NCI-H146 (cell line): ENCODE measurements at places on chromosomes 6 and 20.
A peak's percentile ranks its signal among the peaks of the same experiment; 100 is the strongest.

GRCh38 chr20:12095180-12095920, 177.7 kb downstream of the BTBD3 start:
- no peak for DNase-seq

GRCh38 chr6:12836009-12836408, 119.4 kb downstream of the PHACTR1 start:
- no peak for DNase-seq

DNA sequence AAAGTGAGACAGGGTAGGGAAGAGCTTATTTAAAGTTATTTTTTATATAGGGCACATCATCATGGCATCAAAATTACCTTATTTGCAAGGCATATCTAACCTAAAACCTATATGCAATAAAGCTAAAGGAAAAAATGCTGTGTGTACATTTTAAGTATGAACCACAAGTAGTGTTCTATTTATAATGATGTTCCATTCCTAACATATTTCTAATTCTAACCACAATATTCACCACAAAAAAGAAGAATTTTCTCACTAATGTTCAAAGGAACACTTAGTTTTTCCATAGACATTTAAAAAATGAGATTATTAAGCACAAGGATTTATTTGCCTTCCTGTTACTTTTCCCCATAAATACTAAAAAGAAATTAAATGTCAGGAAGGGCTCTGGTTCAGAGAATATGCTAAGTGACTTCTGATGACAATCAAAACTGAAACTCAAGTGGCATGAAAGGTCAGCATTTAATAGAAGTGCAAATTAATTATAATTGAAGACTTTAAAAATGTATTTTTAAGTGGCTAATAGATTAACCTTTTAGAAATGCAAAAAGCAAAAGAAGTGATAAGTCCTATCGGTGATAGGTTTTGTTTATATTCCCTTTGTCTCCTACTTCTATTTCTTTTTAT, 25.1 kb downstream of the GPR63 start:
- DNase-seq, result no peak

DNA sequence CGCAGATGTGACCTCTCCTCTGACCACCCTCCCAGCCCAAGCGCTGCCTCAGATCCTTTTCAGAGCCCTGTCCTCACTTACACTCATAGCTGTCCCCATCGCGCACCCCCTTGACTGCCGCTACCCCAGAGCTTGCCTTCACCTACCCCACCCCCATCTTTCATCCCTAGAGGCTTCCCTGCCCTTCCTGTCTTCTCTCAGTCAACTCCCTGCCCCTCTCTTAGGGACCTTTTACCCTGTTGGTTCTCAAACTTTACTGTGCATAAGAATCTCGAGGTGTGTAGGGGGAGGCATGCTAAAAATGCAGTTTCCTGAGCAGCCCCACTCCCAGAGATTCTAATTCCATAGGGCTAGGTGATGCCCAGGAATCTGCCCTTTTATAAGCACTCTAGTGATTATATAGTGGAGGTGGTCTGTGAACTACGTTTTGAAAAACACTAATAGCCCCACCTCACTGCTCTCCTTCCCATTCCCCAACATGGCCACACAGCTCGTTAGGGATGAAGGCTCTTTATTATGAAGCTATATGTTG, 725 bp downstream of the TM9SF4 start:
- DNase-seq, result no peak

- DNase-seq, result peak; percentile 57
Observed at GRCh38 chr6:39923861-39924260, 10.4 kb downstream of the MOCS1 start.

- DNase-seq, result no peak
Observed at GRCh38 chr6:108884211-108885059, 36.2 kb downstream of the ARMC2 start.

- no peak for DNase-seq
Observed at GRCh38 chr6:40721271-40721952, 134.2 kb upstream of the LRFN2 start.

DNA sequence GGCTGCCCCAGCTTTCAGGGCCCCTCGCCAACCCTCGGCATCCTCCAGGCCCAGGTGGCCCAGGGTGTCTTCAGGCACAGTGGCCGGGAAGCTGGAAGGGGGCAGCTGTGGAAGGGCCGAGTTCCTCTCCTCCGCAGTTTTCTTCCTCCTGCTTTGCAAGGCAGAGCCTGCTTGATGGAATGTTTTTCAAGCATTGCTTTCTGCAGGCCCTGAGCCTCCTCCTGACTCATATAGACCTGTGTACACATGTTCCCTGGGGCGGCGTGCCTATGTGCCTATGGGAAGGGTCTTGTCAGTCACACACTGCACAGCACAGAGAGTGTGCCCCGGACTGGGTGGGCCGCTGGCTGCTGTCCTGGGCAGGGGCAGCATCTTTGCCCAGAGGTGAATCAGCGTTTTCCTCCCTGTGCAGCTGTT, 107.5 kb downstream of the ERMARD start:
- no peak for DNase-seq

GRCh38 chr6:64301307-64302236, 666.0 kb downstream of the PHF3 start:
- DNase-seq, result no peak

GRCh38 chr6:3433005-3433404, 23.8 kb downstream of the SLC22A23 start:
- DNase-seq, result no peak

- no peak for DNase-seq
Observed at GRCh38 chr6:15109338-15110090, 136.4 kb upstream of the JARID2 start.

DNA sequence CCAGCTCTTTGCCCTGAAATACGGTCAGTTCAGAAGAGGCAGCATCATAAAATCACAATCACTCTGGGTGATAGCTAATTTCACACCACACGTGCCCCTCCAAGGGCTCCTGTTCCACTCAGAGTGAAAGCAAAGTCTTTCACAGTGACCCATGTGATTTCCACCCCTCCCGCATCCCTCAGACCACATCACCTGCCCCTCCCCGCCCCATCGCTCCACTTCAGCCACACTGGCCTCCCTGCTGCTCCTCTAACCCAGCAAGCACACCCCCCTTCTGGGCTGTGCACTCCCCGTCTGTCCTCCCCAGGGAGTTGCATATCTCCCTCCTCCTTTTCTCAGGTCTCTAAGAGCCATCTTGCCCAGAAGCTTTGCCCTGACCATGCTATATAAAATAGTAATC, 74.5 kb downstream of the PSMG4 start:
- DNase-seq, result no peak

DNA sequence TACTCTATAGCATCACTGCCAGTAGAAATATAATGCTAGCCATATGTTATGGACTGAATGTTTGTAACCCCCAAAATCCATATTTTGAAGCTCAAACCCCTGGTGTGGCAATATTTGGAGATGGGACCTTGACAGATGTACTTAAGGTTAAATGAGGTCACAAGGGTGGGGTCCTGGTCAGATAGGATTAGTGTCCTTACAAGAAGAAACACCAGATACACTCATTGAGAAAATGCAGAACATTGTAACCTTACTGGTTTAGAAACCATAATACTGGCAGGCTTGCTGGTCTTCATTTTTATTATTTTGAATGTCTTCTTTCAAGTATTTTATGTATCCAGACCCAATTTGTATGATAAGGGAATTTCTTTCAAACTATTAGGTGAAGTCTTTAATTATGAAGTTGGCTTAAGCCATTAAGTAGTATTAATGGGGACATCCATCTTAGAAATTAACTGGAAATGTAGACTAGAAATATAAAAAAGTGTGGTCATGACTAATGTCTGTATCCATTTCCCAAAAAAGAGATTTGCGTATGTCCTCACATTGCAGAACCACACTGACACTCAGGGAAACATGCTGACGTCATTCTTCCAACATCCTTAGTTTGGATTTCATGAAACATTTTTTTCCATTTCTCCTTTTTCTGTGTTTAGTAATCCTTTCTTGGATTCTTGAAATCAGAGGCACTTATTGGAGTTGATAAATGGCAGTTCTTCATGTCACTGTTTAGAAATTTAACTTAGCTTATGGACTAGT, 32.4 kb downstream of the SLC16A10 start:
- no peak for DNase-seq

GRCh38 chr6:79964607-79965081, 17.3 kb upstream of the ELOVL4 start:
- DNase-seq, result no peak

DNA sequence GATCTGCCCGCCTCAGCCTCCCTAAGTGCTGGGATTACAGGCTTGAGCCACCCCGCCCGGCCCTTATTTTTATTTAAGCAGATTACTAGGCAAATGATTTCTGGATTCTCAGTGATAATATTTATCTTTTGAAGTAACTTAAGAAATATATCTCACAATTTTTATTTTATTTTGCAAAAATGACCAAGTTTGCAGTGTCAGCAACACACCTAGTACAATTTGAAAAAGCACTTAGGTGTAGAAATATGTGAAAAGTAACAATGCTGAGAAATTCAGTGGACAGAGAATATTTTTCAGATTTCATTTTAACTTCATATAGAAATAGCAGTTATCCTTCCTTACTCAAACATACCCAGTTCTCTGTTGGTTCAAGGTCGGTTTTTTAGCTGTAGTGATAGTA, 78.9 kb upstream of the XRN2 start:
- no peak for DNase-seq

- no peak for DNase-seq
Observed at GRCh38 chr6:20572940-20573339, 38.7 kb downstream of the CDKAL1 start.

- no peak for DNase-seq
Observed at GRCh38 chr20:1831606-1832005, 63.6 kb upstream of the SIRPA start.

DNA sequence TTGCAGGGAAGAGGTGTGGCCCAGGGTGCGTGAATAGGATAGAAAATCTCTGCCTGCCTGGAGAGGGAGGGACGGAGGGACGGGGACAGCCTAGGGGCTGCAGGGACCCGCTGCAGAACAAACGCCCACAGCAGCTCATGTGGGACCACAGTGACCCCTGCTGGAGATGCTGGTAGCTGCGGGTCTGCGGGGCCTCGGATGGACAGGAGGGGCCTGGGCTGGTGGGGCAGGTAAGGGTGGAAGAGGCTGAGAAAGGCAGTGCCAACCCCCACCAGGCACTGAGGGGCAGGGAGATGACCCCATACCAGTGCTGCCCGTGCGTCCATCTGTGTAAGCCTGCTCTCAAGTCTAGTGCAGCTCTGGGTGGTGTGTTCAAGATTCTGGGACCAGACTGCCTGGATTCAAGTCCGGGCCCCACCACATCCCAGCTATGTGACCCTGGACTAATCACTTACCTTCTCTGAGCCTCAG, 39.4 kb downstream of the KIAA1755 start:
- DNase-seq, result peak; percentile 69

- no peak for DNase-seq
Observed at GRCh38 chr20:595330-596308, 14.5 kb downstream of the TCF15 start.

- DNase-seq, result peak; percentile 38
Observed at GRCh38 chr6:18893540-18894269, 506.6 kb downstream of the RNF144B start.

DNA sequence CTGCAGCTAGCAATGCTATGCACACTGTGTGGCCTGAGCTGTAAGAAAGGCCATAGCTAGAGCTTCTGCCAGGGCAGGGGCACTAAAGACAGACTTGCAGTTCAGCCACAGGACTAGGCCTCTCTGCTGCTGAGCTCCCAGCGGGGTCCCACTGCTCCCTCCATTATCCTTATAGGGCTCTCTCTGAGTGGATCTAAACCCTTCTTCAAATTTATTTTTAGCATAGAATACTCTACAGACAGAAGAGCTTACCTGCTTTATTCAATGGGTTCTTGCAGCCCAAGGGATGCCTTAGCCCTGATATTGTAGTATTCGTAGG, 100.9 kb upstream of the MLN start:
- no peak for DNase-seq

GRCh38 chr20:53708129-53708968, 114.7 kb upstream of the ZNF217 start:
- no peak for DNase-seq

- no peak for DNase-seq
Observed at GRCh38 chr6:493840-494239, 102.3 kb downstream of the IRF4 start.

DNA sequence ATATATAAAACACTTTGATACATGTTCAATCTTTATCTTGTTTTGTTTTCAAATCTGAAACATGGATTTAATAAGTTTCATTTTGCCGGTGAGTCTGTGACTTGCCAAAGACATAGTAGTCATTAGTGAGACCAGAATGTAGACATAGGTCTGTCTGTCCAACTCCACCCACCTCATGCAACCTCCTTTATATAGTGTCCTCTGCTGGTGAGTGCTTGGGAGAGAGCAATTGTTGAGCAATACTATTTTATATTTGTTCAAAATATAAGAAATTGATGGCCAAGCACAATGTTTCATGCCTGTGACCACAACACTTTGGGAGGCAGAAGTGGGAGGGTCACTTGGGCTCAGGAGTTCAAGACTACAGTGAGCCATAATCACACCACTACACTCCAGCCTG, 10.8 kb upstream of the LY86 start:
- DNase-seq, result no peak

- no peak for DNase-seq
Observed at GRCh38 chr6:30265181-30265580, 52.0 kb upstream of the TRIM26 start.

GRCh38 chr6:145347216-145347615, 388.1 kb downstream of the EPM2A start:
- no peak for DNase-seq

GRCh38 chr6:162942866-162943265, 215.1 kb downstream of the PACRG start:
- DNase-seq, result no peak

DNA sequence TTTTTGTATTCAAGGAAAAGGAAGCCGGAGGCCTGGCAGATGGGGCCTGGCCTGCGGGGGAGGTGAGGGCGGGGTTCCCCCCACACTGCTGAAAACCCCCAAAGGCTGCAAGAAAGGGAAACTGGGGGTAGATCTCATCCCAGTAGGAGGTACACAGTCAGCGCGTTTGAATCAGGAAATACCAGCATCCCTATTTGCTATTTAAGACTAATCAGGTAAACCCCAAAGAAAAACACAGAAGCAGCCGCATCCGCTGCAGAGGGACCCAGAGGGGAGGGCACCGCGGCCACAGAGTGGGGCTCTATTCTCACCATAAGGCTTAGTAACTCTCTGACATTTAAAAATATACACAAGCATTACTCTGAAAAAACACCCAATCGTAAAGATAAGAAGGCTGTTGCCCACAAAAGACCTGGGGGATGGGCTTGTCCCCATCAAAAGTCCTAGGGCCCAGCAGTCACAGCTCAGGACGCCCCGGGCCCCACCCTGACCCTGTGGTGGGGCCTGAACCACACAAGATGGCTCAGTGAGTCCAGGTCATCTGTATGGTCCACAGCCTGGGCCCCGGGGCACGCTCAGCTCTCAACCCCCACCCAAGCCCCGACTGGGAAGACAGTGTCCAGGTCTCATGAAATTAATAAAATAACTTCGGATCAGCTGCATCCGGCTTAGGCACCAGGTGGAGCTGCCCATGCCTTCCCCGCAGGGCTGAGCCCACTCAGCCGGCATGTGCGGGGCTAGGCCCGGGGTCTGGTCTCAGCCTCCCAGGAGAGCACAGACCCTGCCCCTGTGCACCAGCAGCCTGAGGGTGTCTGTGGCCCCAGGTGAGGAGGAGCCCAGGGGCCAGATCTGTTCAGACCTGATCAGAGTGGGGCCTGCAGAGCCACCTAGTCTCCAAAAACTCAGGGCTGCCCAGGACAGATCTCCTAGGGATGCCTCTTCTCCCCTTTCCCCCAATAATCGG, 31.0 kb downstream of the KCNQ2 start:
- DNase-seq, result no peak

- no peak for DNase-seq
Observed at GRCh38 chr6:119116712-119117281, 38.3 kb upstream of the FAM184A start.
